ENCODE measurements at places on chromosomes 2 and 18.

DNA sequence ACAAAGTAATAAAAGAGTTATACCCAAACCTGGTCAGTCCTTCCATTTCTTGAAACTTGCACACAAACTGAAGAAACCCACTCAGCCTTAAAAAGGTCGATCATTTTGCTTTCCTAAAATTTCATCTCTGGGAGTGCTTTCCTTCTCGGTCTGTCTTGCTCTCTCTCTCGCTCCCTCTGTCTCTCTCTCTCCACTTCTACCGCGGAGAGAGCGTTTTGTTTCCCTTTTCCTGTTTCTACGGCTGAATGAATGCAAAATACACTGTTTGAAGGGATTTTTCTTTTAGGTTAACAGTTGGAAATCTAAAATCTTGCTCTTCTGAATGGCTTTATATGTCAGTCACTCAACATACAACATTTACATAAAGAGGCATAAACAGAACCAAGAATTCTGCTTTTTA lies 424.2 kb downstream of the TGIF1 start:
- DNase-seq = no peak

GRCh38 chr2:140565756-140566155 lies 1565.1 kb downstream of the LRP1B start:
- DNase-seq = no peak

GRCh38 chr2:237663517-237664110 lies 36.2 kb downstream of the LRRFIP1 start:
- no peak for DNase-seq

DNA sequence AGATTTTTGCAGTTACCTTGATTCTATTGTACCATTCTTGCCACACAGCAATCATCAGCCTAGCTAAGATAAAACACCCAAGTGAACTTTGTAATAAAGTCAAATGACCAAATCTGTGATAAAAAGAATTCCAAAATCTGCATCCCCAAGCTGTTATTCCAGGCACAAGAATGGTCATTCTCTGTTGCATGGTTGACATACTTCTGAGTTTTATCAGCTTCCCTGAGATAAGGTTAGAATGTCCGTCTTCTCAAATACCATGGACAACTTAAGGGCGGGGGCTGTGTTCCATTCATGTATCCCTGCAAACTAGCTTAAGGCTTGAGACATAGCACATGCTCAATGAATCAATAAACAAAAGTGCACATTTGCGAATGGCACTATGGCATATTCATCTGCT lies 8.1 kb upstream of the BMP10 start:
- no peak for DNase-seq

GRCh38 chr18:12838178-12838634 lies 45.8 kb downstream of the PTPN2 start:
- no peak for DNase-seq

GRCh38 chr2:27967076-27967475 lies 76.5 kb downstream of the BABAM2 start:
- DNase-seq = no peak

DNA sequence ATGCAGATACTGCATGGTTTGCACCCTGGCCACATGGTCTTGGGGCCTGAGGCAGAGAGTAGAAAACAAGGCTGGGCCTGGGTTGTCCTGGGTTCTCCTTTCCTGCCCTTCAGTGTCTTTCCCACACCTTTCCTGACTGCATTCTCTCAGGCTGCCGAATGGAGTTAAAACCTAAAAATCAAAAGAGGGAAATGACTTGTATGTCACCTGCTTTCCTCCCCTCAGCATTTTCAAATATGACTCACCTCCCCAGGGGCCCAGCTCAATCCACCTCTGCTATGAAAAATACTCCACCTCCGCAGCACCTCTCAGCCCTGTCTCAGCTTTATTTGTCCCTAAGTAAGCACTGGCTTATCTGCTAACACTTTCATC lies 457.8 kb upstream of the MEX3C start:
- DNase-seq = no peak

DNA sequence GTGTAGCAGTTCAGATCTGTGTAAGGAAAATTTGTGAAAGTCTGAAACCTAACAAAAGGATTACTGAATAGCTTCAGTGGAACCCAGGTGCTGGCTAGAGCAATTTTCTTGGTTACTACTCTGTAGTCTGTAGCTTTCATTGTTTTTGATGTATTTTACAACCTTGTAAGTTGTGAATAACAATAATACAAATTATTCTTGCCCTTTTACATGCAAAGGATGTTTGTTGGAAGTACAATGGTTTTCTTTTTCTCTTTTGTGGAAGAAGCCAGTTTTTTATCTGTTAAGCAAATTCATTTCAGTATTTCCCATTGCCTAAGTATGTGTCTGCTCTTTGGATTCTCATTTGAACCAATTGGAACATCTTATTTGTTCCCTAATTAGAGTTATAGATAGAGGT lies 10.2 kb downstream of the LCLAT1 start:
- no peak for DNase-seq

- no peak for DNase-seq
These were observed 30.6 kb upstream of the DYSF start for GRCh38 chr2:71422786-71423185.

DNA sequence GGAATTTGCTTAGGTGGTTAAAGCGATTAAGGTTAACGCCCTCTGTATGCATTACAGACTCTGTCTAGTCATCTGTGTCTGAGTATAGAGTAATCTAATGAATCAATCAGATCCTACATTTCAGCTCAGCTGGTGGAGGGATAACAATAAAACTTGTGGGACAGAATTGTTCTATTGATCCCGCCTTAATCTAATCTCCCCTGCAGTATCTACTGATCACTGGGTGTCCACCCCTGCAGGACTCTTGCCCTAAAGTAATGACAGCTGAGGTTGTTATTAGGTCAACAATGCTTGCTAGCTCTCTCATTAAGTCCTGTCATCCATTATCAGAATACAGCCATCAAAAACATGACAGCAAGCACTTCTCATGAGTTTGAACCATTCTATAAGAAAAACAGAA lies 462.6 kb upstream of the TMEFF2 start:
- DNase-seq = no peak

DNA sequence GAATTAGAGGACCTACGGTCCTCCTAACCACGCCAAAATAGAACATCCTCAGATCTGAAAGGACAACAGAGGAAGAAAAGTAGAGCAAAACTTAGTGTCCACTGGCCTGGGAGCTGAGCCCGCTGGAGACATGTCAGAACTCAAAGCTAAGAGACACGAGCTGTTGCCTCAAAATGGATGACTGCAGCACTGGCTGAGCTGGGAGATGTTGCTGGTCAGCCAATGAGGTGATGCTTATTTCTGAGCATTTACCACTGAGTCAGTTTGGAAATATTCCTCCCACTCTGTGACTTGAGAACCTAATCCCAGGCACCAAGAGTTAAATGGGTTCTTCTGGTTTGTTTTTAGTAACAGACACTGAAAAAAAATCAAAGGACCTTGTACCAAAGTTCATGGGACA lies 32.6 kb downstream of the FBXO15 start:
- no peak for DNase-seq

GRCh38 chr2:40474306-40474705 lies 22.4 kb upstream of the SLC8A1 start:
- DNase-seq = no peak

DNA sequence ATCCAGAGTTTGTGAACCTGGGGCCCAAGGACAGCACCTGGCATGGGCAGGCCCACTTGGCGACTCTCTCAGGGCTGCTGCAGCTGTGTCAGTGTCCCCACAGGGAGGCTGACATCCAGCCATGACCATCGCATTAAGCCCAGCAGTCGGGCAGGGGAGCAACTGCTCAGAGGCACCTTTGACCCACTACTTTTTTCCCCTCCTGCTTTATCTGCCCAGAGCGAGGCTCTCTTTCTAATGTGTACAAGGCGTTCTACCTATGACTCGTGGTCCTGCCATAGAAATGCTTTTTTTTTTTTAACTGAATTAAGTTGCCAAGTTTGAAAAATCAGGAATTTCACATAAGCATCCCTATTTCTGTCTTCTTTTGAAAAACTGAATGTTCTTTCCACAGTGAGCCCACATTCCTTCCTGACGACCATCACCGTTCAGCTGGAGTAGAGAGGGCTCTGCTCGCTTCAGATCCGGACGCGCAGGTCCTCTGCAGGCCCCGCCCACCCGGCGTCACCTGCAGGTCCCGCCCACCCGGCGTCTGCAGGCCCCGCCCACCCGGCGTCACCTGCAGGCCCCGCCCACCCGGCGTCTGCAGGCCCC lies 403 bp upstream of the CLUL1 start:
- DNase-seq = peak; percentile 67

Data from stimulated activated CD4-positive, alpha-beta T cell treated with anti-CD3 and anti-CD28 coated beads, Interleukin-2, amount 100 ng/mL, for 24 hours (primary cell).